Activated naive CD8-positive, alpha-beta T cell treated with anti-CD3 and anti-CD28 coated beads for 36 hours (primary cell): ENCODE measurements at places on chromosomes 2 and 18. TPM values are rescaled to one million over a fixed set of nuclear protein-coding genes. Genes with fewer than 3 reads are reported as not detected.

DNA sequence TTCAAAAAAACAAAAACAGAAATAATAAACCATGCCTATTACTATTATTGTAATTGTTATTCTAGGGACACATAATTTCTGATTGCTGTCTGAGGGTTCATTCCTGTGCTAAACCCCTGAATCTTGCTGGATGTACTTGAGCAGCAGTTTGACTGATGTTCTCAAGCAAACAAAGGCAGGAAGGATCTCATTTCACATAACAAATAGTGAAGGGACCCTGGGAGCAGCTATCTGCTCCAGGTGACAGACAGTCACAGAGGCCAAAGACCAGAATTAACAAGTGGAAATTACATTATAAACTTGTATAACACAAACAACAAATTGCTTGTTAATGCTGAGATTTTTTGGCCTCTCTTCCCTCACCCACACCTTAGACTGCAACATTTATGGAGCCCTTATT, 284.2 kb downstream of the THSD7B start:
- no peak for DNase-seq
- no peak overlapping the region for H3K4me3 ChIP-seq
- no peak overlapping the region for H3K27ac ChIP-seq
- H3K27me3 ChIP-seq, result no peaks in the 10 kb centered on the region
- no peaks in the 10 kb centered on the region for H3K36me3 ChIP-seq

DNA sequence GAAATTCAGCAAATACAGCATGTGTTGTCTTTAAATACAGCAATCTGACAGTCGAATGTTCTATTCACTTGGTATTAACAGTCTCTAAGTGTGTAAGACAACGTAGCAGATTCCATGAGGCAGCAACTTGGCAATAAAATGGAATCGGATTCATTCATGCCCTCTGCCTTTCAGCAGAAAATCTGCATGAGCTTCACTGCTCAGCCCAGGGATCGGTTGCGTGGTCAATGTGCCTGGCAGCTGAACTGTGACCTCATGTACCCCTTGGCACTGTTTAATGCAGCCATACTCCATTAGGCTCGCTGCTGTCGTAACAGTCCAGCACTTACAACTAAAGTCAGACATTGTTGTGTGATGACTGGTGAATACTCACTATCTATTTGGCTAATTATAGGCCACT, 17.7 kb upstream of the RGPD4 start:
- no peak overlapping the region for H3K27ac ChIP-seq
- H3K4me1 ChIP-seq, result no peaks in the 10 kb centered on the region
- no peaks in the 10 kb centered on the region for H3K36me3 ChIP-seq

- no peak overlapping the region for H3K4me3 ChIP-seq
- no peak overlapping the region for H3K27ac ChIP-seq
Observed at GRCh38 chr2:120545521-120546047, 190.1 kb upstream of the GLI2 start.

GRCh38 chr18:80126797-80127196, 17.7 kb downstream of the ADNP2 start:
- peaks cover 60% of the 10 kb centered on the region for H3K36me3 ChIP-seq
- no peak for DNase-seq
- peaks cover 42% of the 10 kb centered on the region for H3K4me1 ChIP-seq
- no peak overlapping the region for H3K27ac ChIP-seq
- peak overlapping the region; percentile 42 for H3K4me3 ChIP-seq
- H3K27me3 ChIP-seq, result no peaks in the 10 kb centered on the region

GRCh38 chr2:101106453-101107181, 44.6 kb downstream of the TBC1D8 start:
- no peaks in the 10 kb centered on the region for H3K27me3 ChIP-seq
- H3K4me3 ChIP-seq, result no peak overlapping the region
- DNase-seq, result no peak
- no peak overlapping the region for H3K27ac ChIP-seq

RAX gene
- not detected for total RNA-seq
